ENCODE measurements at places on chromosomes 16 and 17.

- DNase-seq = no peak
Observed at GRCh38 chr16:35552763-35553162, 2093.4 kb downstream of the TP53TG3F start.

- DNase-seq = no peak
Observed at GRCh38 chr17:28956112-28956511, 4.8 kb upstream of the PHF12 start.

- peak; percentile 11 for DNase-seq
Observed at GRCh38 chr16:57537581-57538234, 1.3 kb upstream of the CCDC102A start.

DNA sequence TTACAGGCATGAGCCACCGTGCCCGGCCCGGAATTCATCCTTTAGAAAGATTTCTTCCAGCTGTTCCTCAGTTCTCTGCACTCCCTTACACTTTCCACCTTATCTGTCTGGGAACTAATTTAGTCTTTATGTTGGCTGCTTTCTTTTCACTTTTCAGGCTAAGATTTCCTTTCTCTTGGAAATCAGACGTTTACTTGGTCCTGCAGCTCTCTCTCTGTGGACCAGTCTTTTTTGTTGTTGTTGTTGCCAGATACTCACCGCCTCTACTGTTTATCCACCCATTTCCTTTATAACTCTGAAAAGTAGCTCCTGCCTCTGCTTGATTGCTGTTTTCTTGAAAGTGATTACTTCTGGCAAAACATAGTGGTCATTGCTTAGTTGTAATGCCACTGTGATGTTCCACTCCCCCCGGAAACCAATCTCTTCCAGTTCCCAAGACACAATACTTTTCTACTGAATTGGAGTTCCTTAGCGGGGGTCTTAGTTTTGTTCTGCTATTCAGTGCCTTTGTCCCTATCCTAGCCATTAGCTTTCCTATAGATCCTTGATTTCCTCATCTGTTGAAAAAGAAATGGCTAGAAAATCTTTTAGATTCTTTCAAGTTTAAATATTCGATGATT is 6.2 kb downstream of the NF1 start:
- no peak for DNase-seq

- no peak for DNase-seq
Observed at GRCh38 chr16:574021-574760, 4.4 kb downstream of the PIGQ start.

DNA sequence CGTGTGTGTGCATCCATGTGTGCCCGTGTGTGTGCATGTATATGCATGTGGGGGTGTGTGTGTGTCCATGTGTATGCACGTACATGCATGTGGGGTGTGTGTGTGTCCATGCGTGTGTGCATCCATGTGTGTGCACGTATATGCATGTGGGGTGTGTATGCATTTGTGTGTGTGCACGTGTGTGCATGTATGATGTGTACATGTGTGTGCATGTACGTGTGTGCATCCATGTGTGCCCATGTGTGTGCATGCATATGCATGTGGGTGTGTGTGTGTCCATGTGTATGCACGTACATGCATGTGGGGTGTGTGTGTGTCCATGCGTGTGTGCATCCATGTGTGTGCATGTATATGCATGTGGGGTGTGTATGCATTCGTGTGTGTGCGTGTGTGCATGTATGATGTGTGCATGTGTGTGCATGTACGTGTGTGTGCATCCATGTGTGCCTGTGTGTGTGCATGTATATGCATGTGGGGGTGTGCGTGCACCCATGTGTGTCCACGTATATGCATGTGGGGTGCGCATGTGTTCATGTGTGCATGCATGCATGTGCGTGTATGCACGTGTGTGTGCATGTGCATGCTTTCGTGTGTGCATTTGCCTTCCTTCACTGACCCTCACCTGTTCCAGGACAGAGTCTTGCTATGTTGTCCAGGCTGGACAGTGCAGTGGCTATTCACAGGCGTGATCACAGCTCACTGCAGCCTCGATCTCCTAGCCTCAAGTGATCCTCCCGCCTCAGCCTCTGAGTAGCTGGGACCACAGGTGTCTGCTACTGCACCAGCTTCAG is 129.6 kb upstream of the TNRC6C start:
- no peak for DNase-seq

GRCh38 chr16:86306811-86307513 is 203.4 kb upstream of the FOXF1 start:
- no peak for DNase-seq

DNA sequence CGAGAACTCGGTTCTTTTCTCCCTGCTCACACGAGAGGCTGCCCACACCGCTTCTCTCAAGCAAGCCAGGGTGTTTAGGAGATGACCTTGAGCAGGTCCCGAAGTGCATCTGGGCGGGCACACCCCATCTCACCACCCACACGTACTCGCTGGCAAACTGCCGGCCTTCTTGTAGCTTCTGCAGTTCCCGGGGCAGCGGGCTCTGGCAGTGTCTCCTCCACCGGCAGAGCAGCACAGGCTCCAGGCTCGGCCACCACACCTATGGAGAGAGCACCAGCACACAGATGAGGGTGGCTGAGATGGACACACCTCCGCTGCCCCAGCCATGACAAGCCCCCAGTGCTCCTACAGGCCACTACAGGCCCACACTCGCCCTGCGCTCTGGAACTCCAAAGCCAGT is 23.5 kb downstream of the ZNF276 start:
- DNase-seq = no peak

GRCh38 chr17:57104461-57105175 is 19.6 kb downstream of the AKAP1 start:
- no peak for DNase-seq

DNA sequence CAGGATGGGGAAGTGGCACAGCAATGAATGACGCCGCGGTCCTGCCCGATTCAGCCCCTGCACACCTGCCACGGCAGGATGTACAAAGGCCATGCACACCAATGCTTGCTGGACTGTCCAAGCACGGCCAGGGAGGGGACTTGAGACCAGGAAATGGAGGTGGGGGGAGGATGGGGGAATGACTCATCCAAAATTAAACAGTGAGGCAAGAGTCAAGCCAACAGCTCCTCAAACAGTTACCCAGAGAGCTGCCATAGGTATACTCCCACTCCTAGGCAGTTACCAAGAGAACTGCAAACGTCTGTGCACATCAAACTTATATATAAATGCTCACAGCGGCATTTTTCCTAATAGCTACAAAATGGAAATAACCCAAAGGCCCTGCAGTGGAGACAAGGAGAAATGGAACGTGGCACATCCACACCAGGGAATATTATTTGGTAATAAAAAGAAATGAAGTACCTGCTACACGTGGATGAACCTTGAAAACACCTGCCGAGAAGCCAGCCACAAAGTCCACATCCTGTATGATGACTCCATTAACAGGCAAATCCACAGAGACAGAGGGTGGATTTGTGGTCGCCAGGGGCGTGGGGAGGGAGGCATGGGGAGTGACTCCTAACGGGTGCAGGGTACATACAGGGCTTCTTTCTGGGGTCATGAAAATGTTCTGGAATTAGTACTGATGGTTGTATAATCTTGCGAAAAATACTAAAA is 54.1 kb downstream of the VAC14 start:
- DNase-seq = no peak

DNA sequence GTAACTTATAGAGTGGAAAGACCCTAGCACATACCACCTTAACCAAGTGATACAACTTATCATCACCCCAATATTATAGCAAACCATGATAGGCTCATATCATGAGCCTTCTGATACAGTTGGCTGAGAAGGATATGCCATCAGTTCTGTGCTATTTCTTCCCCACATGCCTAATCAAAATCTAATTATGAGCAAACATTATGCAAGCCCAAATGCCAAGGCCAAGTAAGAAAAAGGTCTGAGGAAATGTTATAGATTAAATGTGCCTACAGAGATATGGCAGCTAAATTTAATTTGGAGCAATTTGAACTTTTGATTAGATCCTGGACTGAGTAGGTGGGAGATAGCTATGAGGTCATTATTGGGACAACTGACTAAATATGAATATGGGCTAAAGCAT is 225.9 kb upstream of the PMFBP1 start:
- DNase-seq = no peak

- DNase-seq = no peak
Observed at GRCh38 chr16:31130899-31131298, 4.6 kb downstream of the PRSS8 start.

DNA sequence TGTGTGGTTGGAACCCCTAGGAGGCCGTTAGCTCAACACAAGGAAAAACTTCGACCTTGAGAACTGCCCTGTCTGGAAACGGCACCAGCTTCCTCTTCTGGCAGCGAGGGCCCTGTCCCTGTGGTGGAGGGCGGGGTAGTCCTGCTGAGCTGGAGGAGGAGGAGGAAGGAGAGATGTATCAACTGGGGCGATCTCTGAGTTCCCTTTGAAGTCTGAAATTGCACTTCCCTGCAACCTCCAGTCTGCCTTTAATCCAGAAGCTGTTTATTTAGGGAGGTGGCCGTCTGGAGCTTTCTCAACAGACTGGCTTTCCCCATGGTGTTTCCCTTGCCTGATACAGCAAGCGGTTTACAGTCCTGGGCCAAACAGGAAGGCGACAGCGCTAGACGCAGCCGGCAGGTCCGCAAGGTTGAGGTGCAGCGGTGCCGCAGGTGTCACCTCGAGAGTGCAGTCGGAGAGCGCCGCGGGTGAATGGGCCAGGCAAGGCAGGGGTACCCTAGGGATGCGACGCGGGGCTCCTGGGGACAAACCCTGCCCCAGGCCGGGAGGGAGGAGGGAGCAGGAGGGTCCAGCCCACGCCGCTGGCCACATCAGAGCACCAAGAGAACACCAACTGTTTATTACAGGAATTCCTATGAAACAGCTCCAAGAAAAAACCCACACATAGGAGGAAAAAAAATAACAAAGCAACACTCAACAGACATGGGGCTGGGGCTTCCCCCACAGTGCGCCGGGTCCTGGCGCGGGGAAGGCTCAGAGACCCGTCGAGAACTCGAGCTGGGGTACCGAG is 11.4 kb upstream of the MRPS23 start:
- DNase-seq = peak; percentile 37

DNA sequence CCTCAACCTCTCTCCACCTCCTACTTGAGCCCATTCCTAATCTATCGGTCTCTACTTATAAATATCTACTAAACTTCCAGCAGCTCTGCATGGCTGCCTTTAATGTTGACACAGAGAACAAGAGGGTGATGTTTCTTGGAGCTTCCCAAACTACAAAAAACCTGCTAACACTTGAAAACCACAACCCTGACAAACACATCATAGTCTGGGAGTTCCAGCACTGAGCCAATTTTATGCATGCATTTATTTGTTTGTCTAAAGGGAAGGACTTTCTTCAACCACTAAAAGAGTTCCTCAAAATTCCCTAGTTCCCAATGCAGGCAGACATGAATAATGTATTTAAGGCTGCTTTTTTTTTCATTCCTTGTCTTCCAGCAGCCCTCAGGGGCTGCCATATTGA is 331.8 kb upstream of the XYLT1 start:
- DNase-seq = no peak

- DNase-seq = no peak
Observed at GRCh38 chr16:57863434-57864160, 61.3 kb upstream of the KIFC3 start.

DNA sequence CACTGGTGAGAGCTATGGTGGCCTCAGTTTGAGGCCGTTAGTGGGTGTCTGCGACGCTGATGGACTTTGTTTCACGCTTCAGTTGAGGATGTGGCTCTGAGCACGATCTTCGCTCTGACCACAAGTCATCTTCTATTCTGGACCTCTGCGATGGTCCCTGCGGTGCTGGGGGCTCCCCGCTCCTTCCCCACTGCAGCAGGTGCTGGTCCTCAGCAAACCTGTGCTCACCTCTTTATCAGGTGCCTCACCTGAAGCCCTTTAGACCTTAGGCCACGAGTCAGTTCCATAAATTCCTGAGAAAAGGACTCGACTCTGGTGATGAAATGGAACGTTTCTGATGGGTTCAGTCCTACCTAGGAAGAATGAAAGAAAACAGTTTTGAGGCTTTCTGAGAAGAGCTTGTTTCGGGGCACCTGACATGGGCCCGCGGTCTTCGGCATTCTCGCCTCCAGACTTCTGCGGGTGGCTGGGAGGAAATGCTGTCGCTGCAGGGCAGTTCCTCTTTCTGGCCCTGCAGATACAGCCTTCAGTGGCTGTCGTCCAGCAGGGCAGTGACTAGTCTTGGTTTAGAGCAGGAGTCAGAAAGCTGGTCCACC is 4.7 kb downstream of the KCTD5 start:
- peak; percentile 62 for DNase-seq

DNA sequence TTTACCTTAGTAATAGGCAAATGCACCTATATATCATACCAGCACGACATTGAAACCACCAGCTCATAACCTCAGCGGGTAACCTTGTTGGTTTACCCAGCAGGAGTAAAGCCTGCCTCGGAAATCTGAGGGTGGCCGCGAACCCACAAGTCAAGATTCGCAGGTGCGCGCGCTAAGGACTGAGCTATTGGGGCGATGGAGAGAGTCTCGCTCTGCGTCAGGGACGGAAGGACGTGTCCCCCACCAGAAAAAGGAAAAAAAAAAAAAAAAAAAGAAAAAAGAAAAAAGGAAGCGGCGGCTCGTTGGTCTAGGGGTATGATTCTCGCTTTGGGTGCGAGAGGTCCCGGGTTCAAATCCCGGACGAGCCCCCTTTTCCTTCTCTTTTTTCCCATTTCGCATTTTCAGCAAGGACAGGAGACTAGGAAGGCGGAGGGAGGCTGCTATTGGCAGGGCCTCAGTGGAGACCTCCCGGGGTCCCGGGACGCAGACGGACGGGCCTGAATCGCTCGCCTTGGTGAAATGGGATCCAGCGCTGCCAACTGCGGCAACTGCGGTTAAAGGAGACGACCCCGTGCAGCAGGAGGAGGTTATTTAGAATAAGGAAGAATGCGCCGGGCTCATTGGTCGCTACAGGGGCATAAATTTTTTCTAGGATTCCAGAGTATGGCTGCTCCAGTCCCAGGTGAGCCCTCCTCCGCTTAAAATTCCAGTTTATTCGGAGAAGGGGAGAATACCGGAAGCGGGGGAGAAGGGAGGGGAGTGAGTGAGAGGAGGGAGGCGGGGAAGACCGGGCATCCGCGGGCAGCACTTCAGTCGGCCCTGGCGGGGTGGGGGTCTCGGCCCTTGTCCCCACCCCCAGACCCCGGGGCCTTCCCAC is at the start of gene OR1F1:
Gene OR1F1 (plus strand): TSS at position 407 of the 877 bp plus-strand sequence.
- DNase-seq = peak; percentile 59

DNA sequence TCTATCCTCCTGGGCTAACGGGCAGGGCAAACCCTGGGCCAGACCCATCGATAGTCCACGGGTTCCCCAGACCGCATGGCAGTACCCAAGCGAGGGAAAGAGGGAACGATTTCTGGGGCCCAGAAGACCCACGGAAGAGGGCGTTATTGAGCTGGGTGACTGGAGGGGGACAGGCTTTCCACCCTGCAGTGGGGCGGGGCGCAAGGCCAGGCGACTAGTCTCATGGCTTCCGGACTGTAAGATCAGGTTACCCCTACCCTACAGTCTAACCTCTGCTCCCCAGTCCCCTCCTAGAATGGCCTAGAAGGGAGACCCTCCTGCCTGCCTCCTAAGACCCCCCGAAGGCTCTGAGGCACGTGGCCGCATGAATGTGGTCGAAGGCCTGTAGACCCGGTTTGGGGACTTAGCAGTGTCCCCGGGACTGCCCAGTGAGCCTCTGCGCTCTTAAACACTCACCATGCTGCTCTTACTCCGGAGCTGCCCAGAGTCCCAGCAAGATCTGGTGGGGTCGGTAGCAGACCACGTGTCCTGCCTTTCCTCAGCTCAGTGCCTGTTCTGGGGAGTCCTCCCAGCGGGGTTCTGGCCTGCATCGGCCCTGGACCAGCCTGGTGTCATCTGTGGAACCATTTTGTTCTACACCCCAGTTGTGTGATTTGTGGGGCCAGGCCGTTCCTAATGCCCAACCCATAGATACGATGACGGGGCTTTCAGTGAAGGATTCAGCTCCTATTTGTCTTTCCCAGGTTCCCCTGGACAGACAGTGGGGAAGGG is 13.2 kb upstream of the AURKB start:
- peak; percentile 64 for DNase-seq

- DNase-seq = no peak
Observed at GRCh38 chr16:20847550-20847949, 41.2 kb downstream of the REXO5 start.
